ENCODE measurements at places on chromosomes 2 and 18.

GRCh38 chr2:237307474-237307873, 106.5 kb downstream of the COL6A3 start:
- H3K27ac ChIP-seq = no peak overlapping the region
- DNase-seq = no peak
- H3K27me3 ChIP-seq = no peaks in the 10 kb centered on the region
- no peaks in the 10 kb centered on the region for H3K4me1 ChIP-seq
- H3K36me3 ChIP-seq = no peaks in the 10 kb centered on the region

DNA sequence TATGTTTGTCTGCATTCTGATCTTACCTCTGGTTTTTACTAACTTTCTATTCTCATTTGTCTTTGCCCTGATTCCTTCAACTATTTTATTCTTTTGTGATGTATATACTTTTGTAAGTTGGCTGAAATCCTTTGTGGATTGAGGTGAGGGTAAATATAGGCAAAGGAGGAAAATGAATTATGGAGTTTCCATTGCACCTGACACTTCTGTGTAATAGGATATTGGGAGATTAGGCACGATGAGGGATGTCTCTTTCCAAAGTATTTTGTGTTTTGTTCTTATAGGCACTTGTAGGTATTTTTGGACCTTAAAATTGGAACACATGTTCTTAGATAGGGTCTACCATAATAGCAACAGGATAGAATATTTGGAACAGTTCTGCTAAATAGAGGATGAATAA, 76.4 kb downstream of the HRH4 start:
- H3K27me3 ChIP-seq = peaks cover 2% of the 10 kb centered on the region
- no peaks in the 10 kb centered on the region for H3K4me1 ChIP-seq
- no peak overlapping the region for H3K4me3 ChIP-seq

- H3K27me3 ChIP-seq = no peaks in the 10 kb centered on the region
- H3K27ac ChIP-seq = no peak overlapping the region
- H3K36me3 ChIP-seq = no peaks in the 10 kb centered on the region
- no peak overlapping the region for H3K4me3 ChIP-seq
- no peak for DNase-seq
Measured at GRCh38 chr18:22640281-22640842, 222.6 kb upstream of the CTAGE1 start.

GRCh38 chr2:182816866-182817265, 49.6 kb downstream of the FRZB start:
- H3K27me3 ChIP-seq = peaks cover 2% of the 10 kb centered on the region
- H3K4me3 ChIP-seq = no peak overlapping the region
- H3K27ac ChIP-seq = no peak overlapping the region

GRCh38 chr2:222319586-222320435, 21.0 kb upstream of the PAX3 start:
- H3K36me3 ChIP-seq = no peaks in the 10 kb centered on the region
- H3K4me3 ChIP-seq = peak overlapping the region; percentile 70
- DNase-seq = no peak

DNA sequence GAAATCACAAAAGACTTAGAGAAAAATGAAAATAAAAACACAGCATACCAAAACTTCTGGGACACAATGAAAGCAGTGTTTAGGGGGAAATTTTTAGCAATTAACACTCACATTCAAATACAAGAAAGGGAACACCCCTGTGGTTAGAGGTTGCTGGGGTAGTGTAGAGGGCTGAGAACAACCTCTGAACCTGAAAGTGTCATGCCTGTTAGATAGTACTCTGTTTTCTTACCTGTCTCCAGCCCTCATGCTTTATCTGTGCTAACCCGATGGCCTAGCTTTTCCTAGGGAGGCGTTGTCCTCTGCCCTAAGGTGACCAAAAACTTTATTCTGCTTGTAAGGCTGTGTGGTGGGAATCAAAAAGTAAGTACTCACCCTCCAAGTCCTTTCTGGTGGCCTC, 122.6 kb upstream of the OTX1 start:
- no peaks in the 10 kb centered on the region for H3K27me3 ChIP-seq
- peak; percentile 13 for DNase-seq
- H3K4me1 ChIP-seq = no peaks in the 10 kb centered on the region

DNA sequence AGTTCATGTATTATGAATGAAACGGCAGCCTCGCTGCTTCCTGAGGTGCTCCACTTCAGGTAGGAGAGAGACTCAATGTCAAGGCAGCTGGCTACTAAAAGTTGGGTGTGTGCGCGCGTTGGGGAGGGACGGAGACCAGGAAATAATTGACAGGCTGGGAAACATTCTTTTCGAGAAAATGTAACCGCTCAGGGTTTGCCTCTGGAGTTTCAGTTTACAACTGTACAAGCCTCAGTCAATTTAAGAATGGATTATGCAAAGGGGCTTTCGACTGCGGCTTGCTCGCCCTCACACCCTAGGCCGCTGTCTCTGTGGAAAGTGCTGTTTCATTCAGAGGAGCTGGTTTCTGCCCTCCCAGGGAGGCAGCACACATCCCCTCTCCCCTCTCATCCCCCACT, 4.4 kb upstream of the SPRED2 start:
- DNase-seq = peak; percentile 73
- peaks cover 6% of the 10 kb centered on the region for H3K4me1 ChIP-seq
- H3K36me3 ChIP-seq = no peaks in the 10 kb centered on the region

DNA sequence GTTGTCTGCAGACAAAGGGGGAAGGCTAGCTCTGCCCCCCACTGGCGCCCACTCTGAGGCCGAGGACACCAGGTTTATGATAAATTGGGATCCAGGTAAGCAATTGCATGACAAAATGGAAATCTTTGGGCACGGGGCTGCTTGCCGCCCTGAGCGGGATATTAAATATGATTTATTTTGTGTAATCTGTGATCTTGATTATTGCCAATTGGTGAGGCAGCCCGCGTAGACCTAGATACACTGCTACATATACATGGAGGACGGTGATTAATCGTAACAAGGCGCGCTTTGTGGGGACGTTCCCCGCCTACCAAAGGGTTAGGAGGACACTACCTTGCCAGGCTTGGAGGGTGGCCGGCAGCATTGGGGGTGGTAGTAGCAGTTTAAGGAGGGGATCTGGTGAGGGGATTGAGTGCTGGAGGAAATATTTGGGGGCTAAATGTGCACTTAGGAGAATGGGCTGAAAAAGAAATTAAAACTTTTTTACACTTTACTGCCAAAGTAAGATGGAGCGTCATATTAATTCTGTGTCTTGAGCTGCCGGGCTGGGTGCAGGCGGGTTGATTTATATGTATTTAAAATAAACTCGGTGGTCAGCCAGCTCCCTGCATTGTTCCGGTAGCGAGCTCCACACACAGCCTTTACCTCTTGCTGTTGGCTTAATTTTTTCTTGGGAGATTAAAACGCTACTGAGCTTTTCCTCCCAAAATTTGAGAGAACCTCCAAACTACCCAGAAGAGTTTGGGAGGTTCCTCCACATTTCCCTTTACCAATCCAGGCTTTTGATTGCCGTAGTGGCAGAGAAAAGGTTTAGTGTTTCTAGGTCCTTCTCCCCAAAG, 4.1 kb downstream of the HOXD3 start:
- no peak overlapping the region for H3K27ac ChIP-seq
- H3K4me1 ChIP-seq = no peaks in the 10 kb centered on the region
- no peak overlapping the region for H3K4me3 ChIP-seq
- peaks cover 35% of the 10 kb centered on the region for H3K27me3 ChIP-seq
- DNase-seq = no peak
- H3K36me3 ChIP-seq = no peaks in the 10 kb centered on the region

- H3K27ac ChIP-seq = no peak overlapping the region
- no peak overlapping the region for H3K4me3 ChIP-seq
- DNase-seq = no peak
- no peaks in the 10 kb centered on the region for H3K27me3 ChIP-seq
- no peaks in the 10 kb centered on the region for H3K36me3 ChIP-seq
Measured at GRCh38 chr18:7066965-7067555, 50.5 kb downstream of the LAMA1 start.

GRCh38 chr18:24380163-24380747, 17.4 kb downstream of the OSBPL1A start:
- no peak overlapping the region for H3K4me3 ChIP-seq
- no peaks in the 10 kb centered on the region for H3K27me3 ChIP-seq
- H3K27ac ChIP-seq = no peak overlapping the region
- no peaks in the 10 kb centered on the region for H3K36me3 ChIP-seq
- H3K4me1 ChIP-seq = no peaks in the 10 kb centered on the region
- no peak for DNase-seq

- no peaks in the 10 kb centered on the region for H3K27me3 ChIP-seq
- H3K27ac ChIP-seq = no peak overlapping the region
- no peaks in the 10 kb centered on the region for H3K36me3 ChIP-seq
- no peak overlapping the region for H3K4me3 ChIP-seq
- H3K4me1 ChIP-seq = no peaks in the 10 kb centered on the region
Measured at GRCh38 chr18:74828200-74828599, 230.5 kb downstream of the ZNF407 start.

DNA sequence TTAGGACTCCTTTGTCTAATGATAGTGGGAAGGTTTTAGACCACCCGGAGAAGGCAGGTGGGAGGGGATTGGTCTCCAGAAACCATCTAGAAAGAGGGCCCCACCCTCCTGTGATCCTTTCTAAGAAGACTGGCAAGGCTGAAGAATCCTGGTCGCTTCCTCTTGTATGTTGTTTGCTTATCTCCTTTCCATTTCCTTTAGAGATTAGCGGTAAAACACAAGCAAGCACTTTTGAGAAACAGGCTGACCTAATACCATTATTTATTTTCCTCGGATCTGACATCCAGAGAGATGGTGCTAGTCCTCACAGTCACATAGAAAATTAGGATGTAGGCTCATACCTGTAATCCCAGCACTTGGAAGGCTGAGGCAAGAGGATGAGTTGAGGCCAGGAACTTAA, 45.2 kb upstream of the SPRED2 start:
- peaks cover 2% of the 10 kb centered on the region for H3K27me3 ChIP-seq
- H3K4me1 ChIP-seq = no peaks in the 10 kb centered on the region
- H3K36me3 ChIP-seq = no peaks in the 10 kb centered on the region
- H3K4me3 ChIP-seq = no peak overlapping the region

- H3K27ac ChIP-seq = no peak overlapping the region
- no peaks in the 10 kb centered on the region for H3K27me3 ChIP-seq
- no peak overlapping the region for H3K4me3 ChIP-seq
Measured at GRCh38 chr18:1578505-1578904, 673.8 kb downstream of the ADCYAP1 start.

DNA sequence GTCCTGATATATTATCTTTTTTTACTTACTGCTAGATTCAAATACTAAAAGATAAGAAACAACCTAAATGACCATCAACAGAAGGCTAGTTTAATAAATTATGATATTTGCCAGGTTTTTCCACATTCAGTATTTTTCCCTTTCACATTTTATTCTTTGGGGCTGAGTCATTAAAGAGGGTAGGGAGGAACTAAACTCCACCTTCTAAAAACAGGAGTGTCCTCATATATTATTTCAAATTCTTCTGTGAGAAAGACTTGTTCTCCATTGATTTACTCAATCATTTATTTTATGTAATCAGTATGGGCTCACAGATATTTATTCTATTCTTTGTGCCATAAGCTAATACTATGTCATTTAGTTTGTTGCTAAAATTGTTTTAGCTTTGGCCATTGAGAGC, 9.0 kb downstream of the HDHD2 start:
- H3K4me1 ChIP-seq = no peaks in the 10 kb centered on the region
- no peaks in the 10 kb centered on the region for H3K27me3 ChIP-seq
- H3K27ac ChIP-seq = no peak overlapping the region
- no peaks in the 10 kb centered on the region for H3K36me3 ChIP-seq
- H3K4me3 ChIP-seq = no peak overlapping the region

- DNase-seq = no peak
- no peak overlapping the region for H3K4me3 ChIP-seq
- H3K27ac ChIP-seq = no peak overlapping the region
Measured at GRCh38 chr2:177673602-177674595, 281.3 kb downstream of the AGPS start.

GRCh38 chr2:236171181-236171679, 3.0 kb upstream of the GBX2 start:
- H3K36me3 ChIP-seq = no peaks in the 10 kb centered on the region
- H3K27me3 ChIP-seq = peaks cover 4% of the 10 kb centered on the region
- H3K4me3 ChIP-seq = no peak overlapping the region
- no peak overlapping the region for H3K27ac ChIP-seq

GRCh38 chr2:151315381-151315903, 26.0 kb upstream of the NMI start:
- H3K4me3 ChIP-seq = no peak overlapping the region
- H3K36me3 ChIP-seq = no peaks in the 10 kb centered on the region
- H3K27ac ChIP-seq = no peak overlapping the region
- no peaks in the 10 kb centered on the region for H3K27me3 ChIP-seq

DNA sequence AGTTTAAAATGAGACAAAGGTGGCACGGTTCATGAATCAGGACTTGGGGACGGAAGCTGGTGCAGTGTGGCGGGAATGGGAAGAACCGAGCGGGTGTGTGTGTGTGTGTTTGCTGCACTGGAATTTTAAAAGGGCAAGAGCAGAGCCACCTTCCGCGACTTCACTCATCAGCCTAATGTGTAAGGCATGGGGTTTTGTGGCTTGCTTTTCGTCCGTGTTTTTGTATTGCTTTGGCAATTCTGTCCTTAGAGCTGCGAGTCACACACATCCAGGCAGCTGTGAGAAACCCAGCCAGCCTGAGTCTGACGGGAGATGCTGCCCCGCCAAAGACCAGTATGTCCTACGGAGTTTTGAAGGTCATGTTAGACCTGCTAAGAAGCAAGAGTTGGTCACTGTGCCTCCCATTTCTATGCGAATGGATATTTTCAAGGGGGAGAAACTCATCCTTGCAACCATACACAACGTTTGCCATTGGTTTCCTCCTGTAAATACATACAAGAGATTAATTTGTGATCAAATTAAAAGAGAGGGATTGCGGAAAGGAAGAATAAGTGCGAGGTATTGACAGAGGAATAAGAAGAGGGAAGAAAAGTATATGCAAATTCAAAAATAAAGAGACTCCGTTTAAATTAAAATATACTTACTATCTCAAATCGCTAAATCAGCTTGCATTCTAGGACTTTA, 665 bp upstream of the CACNB4 start:
- no peaks in the 10 kb centered on the region for H3K36me3 ChIP-seq
- peaks cover 5% of the 10 kb centered on the region for H3K4me1 ChIP-seq
- H3K27ac ChIP-seq = no peak overlapping the region

- H3K4me3 ChIP-seq = no peak overlapping the region
- H3K27me3 ChIP-seq = no peaks in the 10 kb centered on the region
- H3K27ac ChIP-seq = no peak overlapping the region
- no peaks in the 10 kb centered on the region for H3K36me3 ChIP-seq
- no peaks in the 10 kb centered on the region for H3K4me1 ChIP-seq
Measured at GRCh38 chr2:141957827-141958450, 172.9 kb downstream of the LRP1B start.

GRCh38 chr2:154914561-154914960, 216.1 kb downstream of the KCNJ3 start:
- DNase-seq = no peak
- H3K4me3 ChIP-seq = no peak overlapping the region
- no peaks in the 10 kb centered on the region for H3K27me3 ChIP-seq
- no peaks in the 10 kb centered on the region for H3K36me3 ChIP-seq

DNA sequence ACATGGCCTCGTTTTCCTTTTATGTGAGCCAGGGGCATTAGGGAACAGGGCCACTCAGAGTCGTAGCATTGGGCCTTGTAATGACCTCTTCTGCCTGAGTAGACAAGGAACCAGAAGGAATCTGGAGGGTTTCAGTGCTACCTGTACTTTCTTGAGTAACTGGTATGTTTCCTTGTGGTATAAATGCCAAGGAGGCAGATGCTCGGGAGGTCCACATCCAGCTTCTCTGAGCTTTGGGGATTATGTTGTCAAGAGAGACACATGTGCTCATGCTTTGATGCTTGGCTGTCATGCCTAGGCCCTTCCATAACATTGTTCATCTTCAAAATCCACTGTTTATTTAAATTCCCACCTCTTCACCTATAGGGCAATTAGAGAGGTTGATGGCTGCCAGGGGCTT, 26.3 kb downstream of the FOSL2 start:
- H3K4me1 ChIP-seq = no peaks in the 10 kb centered on the region
- no peak overlapping the region for H3K4me3 ChIP-seq
- no peak for DNase-seq
- no peak overlapping the region for H3K27ac ChIP-seq
- H3K27me3 ChIP-seq = no peaks in the 10 kb centered on the region
